ENCODE measurements at places on chromosomes 1 and 21.

DNA sequence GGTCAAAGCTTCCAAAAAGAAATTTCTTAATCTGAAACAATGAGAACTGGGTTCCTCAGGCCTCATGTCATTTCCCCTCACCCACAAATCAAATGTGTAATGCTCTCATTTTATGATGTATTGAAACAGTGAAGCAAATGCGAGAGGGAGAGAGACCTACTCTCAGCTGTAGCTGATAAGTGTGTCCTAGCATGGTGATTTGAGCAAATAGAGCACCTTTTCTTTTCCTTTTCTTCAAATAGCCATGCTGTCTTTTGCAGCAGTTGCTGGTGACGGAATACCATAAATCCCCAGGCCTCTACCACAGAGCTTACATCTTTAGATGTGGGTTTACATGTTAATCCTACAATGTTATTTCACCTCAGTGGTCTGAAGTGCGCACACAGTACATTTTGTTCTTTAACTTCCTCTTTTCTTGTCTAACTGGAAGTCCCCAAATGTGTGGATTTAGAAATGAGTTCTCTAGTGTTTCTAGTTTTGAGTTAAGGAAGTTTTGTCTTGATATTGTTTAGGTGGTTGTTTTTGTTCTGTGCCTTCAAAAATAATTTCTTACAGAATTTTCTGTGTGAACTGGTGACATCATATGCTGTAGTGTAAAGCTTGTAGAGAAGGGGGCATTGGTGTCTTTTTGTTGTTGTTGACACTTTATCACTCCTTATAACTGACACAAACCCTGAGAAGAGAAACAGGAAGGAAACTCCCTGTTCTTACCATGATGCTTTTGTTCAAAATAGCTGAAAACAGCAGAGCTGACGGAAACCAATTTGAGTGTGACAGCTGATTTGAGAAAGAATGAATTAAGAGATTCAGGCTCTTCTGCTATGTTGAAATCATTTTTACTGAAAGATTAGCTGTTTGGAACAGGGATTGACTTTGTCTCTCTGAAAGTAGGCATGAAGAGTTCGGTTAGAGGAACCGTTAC is 12.2 kb downstream of the SMAP2 start:
- peak; percentile 64 for DNase-seq

DNA sequence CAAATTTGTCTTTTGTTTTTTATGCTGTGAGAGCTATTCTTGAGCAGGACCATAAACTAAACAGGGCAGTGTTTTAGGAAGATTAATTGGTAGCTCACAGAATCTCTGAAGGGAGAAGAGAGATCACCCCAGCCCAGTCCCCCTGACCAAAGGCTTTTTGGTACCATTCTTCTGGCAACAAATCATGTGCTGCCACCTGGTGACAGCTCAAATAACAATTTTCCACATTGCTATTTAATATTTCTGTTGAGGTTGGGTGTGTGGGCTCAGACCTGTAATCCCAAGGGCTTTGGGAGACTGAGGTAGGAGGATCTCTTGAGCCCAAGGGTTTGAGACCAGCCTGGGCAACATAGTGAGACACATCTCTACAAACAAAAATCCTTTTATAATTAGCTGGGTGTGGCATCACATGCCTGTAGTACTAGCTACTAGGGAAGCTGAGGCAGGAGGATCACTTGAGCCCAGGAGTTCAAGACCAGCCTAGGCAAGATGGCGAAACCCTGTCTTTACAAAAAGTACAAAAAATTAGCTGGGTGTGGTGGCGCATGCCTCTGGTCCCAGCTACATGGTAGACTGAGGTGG is 2.2 kb upstream of the TESK2 start:
- DNase-seq, result peak; percentile 51

- peak; percentile 47 for DNase-seq
Observed at GRCh38 chr1:241639623-241640148, 483 bp downstream of the CHML start.

DNA sequence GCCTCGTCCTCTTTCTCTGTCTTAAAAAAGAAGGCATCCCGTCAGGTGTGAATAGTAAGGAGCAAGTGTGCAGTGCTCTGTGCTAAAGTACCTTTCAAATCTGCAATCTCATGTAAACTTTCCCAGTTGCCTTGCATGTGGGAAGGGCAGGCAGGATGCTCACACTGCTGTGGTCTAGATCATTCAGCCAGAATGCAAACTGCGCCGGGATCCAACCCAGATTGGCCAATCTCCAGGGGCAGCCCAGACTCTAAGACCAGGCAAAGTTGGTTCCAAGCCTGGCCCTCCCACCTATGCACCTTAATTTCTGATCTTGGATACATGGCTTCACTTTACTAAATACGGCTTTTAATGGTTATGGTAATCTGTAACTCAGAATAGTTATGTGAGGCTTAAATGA is 3.2 kb upstream of the MAP1LC3C start:
- DNase-seq, result no peak

- no peak for DNase-seq
Observed at GRCh38 chr1:235060607-235061470, 67.8 kb downstream of the TOMM20 start.

DNA sequence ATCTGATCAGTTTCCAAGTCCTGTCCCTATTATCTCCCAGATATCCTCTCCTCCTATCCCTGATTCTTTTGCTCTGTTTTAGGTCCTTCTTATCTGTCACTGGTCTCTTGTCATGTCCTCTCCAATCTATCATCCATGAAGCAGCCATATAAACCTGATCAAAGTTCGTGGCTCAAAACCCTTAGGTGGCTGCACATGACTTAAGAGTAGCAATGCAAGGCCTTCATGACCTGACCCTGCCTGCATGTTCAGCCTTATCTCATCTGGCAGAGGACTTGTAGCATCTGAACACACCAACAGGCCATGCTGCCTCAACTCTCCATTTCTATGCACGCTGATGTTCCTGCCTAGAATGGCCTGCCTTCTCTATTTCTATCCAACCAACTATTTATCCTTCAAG is 65.2 kb downstream of the NOS1AP start:
- no peak for DNase-seq

- no peak for DNase-seq
Observed at GRCh38 chr1:6848816-6849215, 63.6 kb downstream of the CAMTA1 start.

- no peak for DNase-seq
Observed at GRCh38 chr1:188499690-188500089, 1670.9 kb downstream of the PLA2G4A start.

DNA sequence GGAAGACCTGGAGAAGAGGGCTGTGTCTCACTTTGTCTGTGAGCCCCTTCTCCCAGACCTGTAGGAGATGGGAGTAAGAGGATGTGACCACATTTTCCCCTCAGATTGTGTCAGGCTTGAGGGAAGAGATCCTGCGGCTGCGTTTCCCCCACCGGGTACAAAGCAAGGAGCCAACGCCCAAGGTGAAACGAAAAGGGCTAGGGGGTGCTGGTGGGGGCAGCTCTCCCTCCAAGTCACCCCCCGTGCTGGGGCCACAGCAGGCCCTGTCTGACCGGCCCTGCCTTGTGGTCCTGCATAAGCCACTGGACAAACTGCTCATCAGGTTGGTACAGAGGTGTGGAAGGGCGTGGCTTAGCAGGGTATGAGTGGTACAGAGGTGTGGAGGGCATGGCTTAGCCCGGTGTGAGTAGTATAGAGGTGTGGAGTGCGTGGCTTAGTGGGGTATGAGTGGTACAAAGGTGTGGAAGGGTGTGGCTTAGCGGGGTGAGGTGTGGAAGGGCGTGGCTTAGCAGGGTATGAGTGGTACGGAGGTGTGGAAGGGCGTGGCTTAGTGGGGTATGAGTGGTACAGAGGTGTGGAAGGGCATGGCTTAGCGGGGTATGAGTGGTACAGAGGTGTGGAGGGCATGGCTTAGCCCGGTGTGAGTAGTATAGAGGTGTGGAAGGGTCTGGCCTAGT is 30.6 kb downstream of the HYI start:
- no peak for DNase-seq

GRCh38 chr1:173688300-173688699 is 18.6 kb upstream of the ANKRD45 start:
- no peak for DNase-seq

DNA sequence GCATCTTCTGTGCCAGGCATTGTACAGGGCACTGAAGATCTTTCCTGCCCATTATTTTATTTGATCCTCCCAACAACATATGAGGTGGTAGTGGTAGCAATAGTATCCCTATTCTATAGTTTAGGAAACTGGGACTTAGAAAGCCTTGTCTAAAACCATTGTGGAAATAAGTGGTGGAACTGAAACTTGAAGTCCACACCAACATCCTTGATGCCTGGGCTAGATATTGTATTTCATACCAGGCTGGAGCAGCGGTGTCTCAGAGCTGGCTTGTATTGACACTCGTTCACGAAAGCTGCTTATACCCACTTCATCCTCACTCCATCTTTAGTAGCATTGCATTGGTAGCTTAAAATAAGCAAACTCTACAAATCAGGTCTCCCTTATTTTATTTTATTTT is 9.7 kb upstream of the CTSS start:
- DNase-seq, result no peak

DNA sequence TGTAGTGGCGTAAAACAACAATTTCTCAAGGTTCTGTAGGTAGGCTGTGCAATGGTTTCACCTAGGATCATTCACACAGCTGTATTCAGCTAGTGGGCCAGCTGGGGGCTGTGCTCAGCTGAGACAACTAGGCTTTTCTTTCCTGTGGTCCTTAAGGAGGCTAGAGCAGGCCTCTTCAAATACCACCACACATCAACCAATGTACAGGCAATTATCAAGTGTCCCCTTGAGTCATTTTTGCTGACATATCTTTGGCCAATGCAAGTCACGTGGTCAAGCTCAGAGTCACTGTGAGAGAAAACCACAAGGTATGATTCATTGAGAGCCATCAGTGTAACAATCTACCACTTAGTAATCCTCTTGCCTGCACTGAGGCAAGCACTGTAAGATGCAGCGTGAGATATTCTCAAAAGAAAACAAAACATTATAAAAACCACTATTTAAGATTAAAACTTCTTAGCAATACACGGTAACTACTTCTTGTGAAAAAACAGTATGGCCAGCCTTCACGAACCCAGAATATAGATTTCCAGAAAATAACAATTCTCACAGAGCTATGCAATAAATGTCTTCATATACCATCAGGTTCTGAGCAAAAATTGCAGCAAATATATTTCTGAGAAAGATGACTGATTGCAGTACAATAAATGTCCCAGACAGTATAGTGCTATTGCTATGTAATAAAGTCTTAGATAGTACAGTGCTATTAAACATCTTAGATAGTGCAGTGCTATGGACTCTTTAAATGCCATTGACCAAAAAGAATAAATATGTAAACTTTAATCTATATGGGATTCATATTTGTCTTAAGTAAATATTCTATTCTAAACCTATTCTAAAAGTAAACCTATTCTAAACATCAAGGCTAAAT is 55.3 kb downstream of the NME7 start:
- DNase-seq, result peak; percentile 55

- no peak for DNase-seq
Observed at GRCh38 chr1:247175458-247175857, 3.6 kb upstream of the ZNF124 start.

- peak; percentile 4 for DNase-seq
Observed at GRCh38 chr1:115506924-115507589, 134.7 kb upstream of the VANGL1 start.

- no peak for DNase-seq
Observed at GRCh38 chr1:224435999-224436398, 1.4 kb upstream of the WDR26 start.

GRCh38 chr1:223244366-223245103 is 101.5 kb upstream of the TLR5 start:
- no peak for DNase-seq

DNA sequence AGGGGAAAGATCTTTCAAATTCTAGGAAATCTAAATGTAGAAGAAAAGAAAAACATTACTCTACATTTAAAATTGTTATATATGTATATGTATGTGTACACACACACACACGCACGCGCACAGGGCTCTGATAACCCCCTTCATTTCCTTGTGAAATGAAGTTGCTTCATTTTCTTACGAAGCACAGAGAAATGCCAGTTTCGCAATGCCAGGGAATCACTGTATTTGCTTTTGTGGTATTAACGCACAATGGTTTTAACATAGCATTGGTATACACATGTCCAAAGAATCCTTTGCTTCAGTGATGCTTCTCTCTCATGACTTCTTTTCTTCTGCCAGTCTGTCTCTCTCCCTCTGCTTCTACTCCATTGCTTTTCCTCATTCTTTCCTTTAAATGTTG is 8.4 kb upstream of the DDAH1 start:
- DNase-seq, result no peak

DNA sequence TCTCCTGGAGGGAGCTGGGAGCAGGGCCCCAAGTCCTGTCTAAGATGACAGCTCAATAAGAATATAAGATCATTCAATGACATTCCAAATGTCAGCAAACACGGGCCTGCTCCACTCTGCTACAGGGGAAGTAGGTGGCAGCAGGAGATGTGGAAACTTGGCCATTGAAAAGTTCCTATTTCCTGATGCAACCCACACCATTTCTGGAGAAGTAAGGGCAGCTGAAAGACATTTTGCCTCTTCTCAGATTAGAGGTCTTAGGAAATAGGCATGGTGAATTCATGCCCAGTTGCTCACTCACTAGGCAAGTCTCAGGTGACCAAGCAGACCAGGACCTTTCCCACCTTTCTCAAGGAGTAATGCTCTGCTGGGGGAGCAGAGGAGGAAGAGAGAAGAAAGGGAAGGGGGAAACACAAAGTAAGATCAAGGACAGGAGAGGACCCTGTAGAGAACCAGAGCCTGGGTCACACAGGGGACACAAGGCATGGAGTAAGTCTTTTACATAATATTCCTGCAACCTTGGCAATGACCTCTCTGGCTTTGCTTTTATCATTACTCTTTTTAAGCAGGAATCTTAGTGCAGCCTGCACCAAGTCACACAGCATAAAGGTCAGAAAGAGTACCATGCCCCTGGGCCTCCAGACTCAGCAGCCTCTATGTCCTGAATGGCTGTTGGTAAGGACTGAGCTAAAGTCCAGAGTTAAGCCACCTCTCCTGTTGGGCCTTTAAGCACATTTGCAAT is 68.9 kb downstream of the DMAP1 start:
- DNase-seq, result no peak

- DNase-seq, result no peak
Observed at GRCh38 chr1:4170548-4171340, 270.7 kb upstream of the C1orf174 start.

DNA sequence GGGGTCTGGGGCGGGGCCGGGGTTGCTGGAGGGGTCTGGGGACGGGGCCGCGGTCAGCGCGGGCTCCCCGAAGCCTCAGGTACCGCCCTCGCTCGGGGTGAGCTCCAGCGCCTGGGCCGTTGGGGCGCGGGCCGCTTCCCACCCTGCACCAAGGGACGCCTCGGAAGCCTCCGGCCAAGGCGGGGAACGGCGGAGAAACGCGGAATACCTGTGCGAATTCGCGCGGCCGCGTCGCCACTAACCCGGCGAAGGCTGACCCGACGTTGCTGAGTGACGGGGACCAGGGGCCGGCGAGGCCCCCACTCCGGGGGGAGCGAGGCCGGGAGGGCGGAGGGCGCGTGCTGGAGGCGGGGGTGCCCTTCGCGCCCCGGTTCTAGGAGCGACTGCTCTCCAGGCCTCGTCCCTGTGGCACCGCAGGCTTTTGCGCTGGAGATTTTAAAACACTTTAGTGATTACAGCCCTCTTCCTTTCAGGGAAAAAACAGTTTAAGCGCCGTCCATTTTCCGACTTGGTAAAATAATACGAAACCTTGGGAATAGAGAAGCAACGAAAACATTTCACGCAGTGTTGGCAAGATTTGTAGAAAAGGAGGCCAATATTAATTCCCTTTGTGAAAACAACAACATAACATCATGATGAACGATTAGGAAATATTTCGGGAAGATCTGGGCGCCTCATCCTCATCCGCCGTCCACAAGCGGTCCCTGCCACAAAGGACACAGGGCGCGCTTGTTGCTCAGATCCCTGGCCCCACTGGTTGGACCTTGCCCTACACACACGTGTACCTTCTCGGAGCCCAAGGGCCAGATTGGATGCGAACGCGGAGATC is 971 bp upstream of the GNG4 start:
- no peak for DNase-seq

- no peak for DNase-seq
Observed at GRCh38 chr1:167676916-167677848, 44.6 kb upstream of the MPZL1 start.

Measured in DND-41 (cell line).